ENCODE measurements at places on chromosomes 12 and 14.

DNA sequence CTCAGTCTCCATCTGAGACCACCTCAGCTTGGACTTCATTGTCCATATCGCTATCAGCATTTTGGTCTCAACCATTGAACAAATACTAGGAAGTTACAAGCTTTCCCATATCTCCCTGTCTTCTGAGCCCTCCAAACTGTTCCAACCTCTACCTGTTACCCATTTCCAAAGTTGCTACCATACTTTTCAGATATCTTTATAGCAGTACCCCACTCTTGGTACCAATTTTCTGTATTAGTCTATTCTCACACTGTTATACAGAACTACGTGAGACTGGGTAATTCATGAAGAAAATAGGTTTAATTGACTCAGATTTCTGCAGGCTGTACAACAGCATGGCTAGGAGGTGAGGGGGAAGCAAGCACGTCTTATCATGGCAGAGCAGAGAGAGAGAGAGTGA is 53.8 kb downstream of the PRKCH start:
- DNase-seq = no peak

DNA sequence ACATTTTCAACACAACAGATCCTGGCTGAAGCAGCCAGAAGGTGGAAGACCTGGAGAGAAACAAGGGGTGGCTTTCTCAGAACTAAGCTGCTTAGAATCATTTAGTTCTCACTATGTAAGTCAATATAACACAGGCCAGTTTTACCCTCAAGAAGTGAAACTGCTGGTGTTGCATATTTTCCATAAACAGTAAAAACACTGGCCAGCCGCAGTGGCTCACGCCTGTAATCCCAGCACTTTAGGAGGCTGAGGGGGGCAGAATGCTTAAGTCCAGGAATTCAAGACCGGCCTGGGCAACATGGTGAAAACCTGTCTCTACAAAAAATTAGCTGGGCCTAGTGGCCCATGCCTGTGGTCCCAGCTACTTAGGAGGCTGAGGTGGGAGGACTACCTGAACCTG is 11.6 kb downstream of the STX2 start:
- no peak for DNase-seq

DNA sequence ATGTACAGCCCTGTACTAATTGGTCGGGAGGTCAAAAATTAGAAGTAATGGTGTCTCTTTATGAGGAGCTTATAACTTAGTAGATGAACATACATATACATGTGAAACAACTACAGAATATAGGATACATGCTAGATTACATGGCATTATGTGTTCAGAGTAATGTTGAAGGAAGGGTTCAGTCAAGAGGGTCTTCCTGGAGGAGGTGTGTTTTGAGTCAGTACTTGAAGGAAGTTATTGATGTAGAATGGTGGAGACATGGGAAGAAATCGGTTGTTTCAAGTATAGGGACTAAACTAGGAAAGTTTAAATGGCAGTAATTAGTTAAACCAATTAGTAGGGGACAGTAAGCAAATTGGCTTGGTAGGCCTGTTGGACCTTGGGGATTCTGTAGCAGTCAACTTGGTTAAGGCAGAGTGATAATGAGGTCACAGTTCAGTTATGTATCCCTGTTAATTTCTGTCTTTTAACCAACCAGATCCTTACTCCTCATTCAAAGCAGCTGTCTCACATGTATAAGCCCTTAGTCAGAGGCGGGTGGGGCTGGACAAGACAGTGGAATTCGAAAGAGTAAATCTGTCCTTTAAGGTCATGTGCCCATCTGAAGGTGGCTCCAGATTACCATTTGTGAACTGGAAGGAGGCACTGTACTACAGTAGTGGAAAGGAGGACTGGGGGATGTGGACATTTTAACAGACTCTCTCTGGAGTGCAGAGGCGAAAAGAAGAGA is 3.5 kb upstream of the ANKRD52 start:
- peak; percentile 90 for DNase-seq

GRCh38 chr12:114392909-114393308 is 13.0 kb downstream of the TBX5 start:
- no peak for DNase-seq

DNA sequence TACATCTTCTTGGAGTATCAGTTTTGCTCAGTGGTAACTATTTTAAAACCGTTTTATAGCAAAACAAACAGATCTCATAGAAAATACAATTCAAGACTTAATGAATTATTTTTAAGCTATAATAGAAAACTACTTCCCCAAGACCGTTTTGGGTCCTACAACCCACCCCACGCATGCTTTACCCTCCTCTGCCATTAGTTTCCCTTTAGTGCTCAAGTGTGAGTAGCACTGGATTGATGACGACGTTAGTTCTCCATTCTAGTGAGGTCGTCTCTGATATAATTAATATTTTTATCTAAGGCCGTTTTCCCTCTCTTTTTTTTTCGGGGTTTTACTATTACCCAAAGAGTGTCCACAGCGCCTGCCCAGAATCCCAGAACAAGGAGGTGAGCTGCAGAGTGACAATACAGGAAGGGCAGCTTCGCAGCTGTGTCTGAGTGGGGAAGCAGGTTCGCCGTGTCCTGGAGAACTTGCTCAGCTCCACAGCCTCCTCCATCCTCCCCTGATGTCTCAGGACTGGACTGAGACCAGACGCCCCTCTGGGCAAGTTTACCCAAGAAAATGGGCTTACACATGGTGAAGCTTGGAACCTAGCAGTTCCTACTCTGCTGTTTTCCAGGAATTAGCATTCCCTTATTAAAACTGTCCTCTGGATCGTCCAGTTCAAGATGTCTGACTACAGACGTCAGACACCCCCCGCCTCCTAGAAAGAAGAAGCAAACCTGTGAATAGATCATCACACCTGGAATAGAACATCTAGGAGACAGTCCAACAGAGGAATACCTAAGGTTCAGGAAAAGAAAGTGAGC is 31.9 kb upstream of the MON2 start:
- DNase-seq = no peak

DNA sequence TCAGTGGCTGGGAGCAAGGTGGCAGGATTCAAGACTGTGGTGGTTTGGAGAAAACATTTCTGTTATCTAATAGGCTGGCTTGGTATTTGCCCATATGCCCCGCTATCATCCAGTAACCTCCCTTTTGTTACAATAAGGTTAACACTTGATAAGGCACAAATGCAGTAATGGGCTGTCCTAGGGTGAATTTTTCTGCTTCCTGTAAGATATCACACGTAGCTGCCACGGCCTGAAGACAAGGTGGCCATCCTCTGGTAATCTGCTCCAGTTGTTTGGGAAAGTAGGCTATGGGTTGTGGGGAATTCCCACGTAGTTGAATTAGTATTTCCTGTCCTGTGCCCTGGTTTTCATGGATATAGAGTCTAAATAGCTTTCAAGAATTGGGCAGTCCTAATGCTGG is 23.1 kb downstream of the ANG start:
- DNase-seq = no peak

DNA sequence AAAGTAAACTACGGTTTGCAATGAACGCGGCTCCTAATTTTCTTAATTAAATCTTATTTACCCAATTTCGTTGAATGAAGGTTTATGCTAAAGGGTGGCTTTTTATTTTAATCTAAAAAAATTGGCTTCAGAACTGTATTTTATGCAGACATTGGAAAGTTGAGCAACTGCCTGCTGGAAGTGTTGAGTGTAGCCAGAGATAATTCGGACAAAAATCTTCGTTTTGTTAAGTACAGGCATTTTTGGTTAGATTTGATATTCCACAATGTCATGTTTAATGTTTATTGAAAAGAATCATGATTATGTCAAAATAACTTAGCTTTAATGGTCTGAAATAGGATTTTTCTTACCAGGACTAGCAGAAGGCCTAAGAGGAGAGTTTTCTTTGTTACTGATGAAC is 875 bp downstream of the IRAK3 start:
- no peak for DNase-seq

DNA sequence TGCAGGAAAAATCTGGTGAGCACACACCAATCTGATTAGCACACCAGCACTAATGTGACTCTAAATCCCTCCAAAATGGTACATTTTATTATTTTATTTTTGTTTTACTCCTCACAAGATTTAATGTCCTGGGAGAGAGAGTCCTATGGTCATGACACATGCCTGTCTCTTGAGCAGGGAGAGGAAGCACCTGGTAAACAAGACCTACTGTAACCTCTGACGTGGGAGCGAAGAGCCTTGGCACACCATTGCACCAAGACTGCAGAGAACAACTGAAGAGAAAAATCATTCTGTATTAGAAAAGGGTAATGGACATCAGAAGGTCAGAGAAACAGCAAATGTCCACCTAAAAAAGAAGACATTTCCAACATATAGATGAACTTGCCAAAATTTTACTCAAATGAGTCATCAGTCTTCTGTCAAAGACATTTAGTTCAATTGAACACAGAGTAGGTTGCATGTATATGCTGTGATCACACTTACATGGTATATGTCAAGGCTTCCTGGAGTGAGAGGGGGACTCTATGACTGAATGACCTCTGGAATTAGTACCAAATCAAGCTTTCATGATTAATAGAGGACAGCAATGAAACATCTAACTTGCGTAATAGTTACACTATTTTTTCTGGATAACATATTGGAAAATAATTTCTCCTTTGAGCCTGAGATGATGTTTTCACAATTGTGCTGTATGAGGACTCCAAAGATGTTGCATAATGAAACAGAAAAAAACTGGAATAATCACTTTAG is 186.9 kb upstream of the FLRT2 start:
- no peak for DNase-seq

- DNase-seq = no peak
These were observed 88.4 kb upstream of the DCD start for GRCh38 chr12:54736549-54736948.

GRCh38 chr12:45343269-45344051 is 127.6 kb downstream of the ANO6 start:
- peak; percentile 83 for DNase-seq

DNA sequence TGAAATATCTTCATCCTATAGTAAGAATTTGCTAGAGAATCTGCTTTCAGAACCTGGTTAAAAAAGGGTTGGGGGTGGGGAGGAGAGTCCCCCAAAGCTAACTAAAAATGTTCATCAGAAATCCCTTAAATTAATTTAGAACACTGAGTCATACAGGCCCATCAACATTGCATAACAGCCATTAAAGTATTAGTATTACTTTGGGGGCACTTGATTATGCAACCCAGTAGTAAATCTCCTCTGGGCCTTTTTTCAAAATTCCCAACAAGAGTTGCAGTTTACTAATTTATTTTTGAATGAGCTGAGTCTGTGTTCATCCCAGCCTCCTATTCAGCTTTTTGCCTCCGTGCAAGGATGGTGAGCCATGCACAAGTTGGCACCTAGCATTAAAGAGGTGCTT is 8.8 kb upstream of the SLC24A4 start:
- DNase-seq = no peak

GRCh38 chr12:30877105-30877875 is 49.3 kb upstream of the TSPAN11 start:
- no peak for DNase-seq

- DNase-seq = no peak
These were observed 2.3 kb downstream of the YY1 start for GRCh38 chr14:100241279-100241678.

DNA sequence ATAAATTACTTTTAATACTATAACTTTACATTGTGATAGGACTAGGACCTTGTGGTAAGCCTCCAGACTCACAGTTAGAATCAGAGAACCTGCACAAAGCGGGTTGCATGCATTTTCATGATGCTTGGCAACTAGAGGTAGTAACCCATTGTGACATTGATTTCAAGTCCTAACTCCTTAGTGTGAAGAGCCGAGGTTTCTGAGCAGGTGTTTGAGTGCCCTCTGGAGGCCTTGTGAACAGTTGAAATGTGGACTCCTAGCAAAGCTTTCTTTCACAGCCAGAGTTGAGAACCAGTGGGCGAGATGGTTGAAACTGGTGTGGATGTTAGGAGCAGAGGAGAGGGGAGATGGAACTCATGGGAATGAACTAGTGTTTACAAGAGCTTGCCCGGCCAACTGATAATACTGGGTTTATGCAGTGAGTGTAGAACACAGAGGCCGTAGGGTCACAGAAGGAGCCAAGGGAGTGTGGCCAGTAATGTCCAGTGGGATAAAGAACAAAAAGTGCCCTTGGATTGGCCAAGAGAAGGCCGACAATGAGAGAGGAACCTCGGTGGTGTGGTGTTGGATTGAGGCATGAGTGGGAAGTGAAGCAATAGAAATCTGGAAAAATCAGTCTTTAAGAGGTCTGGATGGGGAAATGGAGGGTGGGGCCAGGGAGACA is 10.9 kb downstream of the ZNF664 start:
- DNase-seq = peak; percentile 67

Measured in AG08395 (cell line).